ENCODE measurements at places on chromosomes 16 and 17.

- ATAC-seq: no peak
Observed at GRCh38 chr17:82440991-82441627, 9.4 kb downstream of the CYBC1 start.

DNA sequence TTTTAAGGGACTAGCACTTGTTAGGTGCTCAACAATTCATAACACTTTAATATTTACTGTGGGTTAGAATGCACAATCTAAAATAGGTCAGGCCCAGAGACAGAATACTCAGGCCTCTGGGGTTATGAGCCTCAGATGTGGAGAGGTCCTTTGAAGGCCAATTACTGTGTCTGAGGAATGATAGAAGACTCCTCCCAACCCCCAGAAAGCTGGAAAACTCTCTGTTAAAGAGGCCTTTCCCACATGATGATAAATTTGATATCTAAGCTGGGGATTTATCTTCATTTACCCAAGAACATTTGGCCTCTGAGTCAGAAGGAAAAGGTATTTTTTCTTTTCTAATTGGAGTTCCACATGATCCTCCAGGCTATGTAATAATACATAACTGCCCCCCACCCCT, 41.1 kb upstream of the MMD start:
- ATAC-seq: no peak

GRCh38 chr17:7695586-7695985, 7.3 kb downstream of the WRAP53 start:
- no peak for ATAC-seq

GRCh38 chr17:6422654-6423241, 12.2 kb downstream of the AIPL1 start:
- no peak for ATAC-seq

GRCh38 chr16:58109330-58109729, 19.9 kb downstream of the CFAP20 start:
- no peak for ATAC-seq

- no peak for ATAC-seq
Observed at GRCh38 chr16:66508248-66508913, 41.5 kb downstream of the TK2 start.

- ATAC-seq: peak; percentile 75
Observed at GRCh38 chr17:78343543-78344201, 16.2 kb downstream of the SOCS3 start.

DNA sequence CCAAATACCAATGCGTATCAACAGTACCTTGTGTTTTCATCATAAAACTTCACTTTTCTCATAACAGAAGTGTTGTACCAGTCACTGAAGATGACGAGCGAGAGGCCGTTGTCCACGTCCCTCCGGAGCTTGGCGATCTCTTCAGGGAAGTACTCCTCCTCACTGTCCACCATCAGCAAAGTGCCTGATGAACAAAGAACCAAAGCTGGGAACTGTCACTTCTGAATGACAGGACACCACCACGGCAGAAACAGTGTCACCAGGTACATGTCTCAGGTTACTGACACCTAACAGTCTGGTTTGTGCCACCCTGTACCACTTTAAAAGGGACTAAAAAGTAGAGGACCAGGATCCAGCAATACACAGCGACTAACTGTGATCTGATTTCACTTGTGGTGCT, 25.0 kb upstream of the SLC38A8 start:
- no peak for ATAC-seq

GRCh38 chr16:2385190-2385836, 43.9 kb upstream of the CCNF start:
- no peak for ATAC-seq

DNA sequence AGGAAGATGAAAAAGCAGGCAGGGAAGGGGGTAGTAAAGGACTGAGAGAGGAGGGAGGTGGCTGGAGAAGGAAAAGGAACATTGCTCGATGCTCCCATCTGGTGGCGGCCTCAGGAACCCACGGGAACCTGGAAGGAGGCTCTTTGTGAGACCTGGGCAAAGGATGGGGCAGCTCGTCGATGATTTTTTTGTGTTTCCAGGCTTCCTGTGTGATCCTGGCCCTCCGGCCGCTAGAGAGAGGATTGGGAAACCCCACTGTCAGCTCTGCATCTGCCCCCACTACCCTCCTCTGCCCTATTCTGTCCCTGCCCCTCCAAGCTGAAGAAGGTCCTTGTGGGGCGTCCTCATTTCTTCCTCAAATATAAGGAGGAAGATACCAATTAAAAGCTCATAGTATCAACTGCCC, 6.6 kb downstream of the WFIKKN2 start:
- peak; percentile 67 for ATAC-seq

DNA sequence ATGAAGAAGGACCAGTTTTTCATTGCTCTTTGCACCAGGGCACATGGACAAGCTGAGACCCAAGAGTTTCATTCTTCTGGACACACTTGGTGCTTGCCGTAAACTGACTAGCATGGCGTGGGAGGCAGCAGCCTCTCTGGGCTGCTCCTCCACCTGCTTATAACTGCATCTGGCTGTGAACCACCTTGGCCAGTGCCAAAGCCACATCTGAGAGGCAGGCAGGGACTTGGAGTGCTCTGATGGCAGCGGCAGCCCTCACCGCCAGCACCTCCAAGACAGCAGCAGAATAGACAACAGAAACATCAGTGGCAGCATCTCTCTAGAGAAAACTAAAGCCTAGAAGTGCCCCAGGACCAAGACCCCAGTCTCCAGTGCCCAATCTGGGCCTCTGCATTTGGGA, 4.7 kb downstream of the KRT37 start:
- ATAC-seq: no peak

- ATAC-seq: peak; percentile 69
Observed at GRCh38 chr17:10729334-10730193, at the start of gene TMEM220. Gene TMEM220 (minus strand): TSS chr17:10730023. CDS start chr17:10729851, 172 bp downstream.

DNA sequence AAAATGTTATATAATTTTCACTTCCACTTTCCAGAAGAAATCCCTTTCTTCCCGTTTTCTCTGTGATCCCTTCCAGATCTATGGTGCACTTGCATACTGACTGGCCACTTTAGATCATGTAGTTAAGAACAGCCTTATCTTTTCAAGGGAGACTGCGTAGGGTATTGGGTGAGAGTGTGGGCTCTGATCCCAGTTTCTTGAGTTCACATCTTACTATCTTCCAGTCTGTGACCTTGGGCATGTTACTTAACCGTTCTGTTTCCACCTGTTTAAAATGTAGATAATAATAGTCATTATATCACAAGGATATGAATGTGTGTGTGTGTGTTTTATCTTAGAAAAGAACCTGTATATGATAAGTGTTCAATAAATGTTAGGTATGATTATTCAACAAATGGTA, 83.7 kb downstream of the TANGO6 start:
- ATAC-seq: no peak

GRCh38 chr17:42617956-42618431, 8.5 kb downstream of the TUBG1 start:
- ATAC-seq: no peak

DNA sequence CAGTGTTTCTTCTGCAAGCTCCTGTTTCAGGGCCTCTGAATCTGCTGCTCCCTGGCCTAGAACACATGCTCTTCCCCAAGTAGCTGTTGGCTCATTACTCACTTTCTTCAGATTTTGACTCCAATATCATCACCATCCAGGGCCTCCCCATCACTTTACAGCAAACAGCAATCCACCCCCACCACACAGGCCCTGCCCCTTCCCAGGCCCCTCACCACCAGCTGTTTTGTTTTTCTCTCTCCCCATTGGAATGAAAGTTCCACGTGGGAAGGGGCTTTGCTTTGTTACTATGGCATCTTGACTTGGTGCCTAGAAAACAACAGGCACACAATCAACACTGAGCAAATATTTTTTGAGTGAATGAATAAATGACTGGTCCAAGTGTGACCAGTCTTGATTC, 4.0 kb downstream of the TMEM170A start:
- ATAC-seq: no peak

- ATAC-seq: no peak
Observed at GRCh38 chr17:59420901-59421300, 89.4 kb downstream of the YPEL2 start.

- no peak for ATAC-seq
Observed at GRCh38 chr16:72554935-72555334, 383.0 kb upstream of the PMFBP1 start.

DNA sequence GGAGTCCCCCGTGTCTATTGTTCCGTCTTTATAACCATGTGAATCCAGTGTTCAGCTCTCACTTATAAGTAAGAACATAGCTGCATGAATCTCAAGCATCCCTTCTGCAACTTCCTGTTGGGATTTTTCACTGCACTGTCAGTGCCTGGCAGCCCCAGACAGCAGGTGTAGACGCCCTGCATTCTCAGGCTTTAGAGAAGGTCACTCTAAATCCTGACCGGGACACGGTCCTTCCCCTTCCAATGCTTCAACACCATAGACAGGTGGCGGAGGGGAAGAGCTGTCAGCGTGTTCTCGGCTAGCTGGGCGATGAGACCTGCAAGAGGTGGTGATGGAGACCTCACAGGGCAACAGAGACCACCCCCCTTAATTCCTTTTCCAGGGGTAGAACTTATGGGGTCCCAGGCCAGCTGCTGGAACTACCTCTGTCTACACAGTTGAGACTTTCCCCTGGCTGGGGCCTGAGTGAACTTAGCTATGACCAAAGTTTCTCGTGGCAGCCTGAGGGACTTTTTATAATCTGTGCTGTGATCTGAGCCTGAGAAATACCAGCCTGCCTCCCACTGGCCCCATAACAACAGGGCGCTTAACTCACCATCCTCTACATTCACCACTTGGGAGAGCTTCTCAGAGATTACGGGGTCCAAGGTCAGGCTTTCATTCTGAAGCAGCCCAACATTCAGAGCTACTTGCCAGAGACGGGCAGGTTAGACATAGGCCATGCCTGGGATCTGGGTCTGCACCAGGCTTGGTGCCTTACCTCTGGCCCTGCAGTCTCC, 143.2 kb upstream of the TNRC6C start:
- ATAC-seq: no peak

DNA sequence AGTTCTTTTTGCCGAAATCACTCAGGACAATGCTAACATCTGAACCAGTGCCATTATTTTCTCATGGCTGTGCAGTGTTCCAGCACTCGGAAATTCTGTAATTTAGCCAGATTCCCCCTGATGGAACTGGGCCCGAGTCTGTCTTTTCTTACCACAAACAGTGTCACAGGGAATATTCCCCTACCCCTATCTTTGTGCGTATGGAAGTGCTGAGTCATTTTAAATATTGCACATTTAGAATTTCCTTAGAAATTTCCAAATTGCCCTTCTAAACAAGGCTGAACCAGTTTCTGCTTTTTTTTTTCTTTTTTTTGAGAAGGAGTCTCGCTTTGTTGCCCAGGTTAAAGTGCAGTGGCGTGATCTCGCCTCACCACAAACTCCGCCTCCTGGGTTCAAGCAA, 88.0 kb upstream of the CREBBP start:
- ATAC-seq: no peak

- ATAC-seq: no peak
Observed at GRCh38 chr17:57033296-57033695, 51.8 kb upstream of the AKAP1 start.

GRCh38 chr16:12891836-12892235, 9.6 kb upstream of the SHISA9 start:
- no peak for ATAC-seq

- no peak for ATAC-seq
Observed at GRCh38 chr16:79367822-79368221, 232.7 kb downstream of the MAF start.

DNA sequence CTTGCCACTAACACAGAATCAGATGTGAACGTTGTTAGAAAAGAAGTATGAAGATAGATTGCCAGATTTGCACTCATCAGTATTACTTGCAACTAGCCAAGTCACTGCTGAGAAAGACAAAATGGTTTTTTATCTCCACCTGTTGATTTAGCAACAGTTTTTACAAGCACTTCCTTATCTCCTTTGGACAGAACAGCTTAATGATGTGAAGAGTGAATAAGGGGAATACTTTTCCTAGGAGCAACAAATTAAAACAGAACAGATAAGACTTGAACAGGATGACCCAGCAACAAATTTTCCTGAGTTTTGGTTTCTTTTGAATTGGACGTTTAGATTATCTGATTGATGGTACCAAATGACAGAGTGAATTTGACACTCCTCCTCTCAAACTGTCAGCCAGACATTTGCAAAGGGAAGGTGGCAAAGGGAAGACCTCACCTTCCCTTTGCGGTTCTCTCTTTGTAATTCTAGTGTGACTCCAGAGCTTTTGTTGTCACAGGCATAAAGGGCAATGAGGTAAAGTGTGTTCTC, 130.6 kb downstream of the NLK start:
- ATAC-seq: no peak

- ATAC-seq: no peak
Observed at GRCh38 chr17:42474276-42474675, 15.6 kb downstream of the ATP6V0A1 start.

DNA sequence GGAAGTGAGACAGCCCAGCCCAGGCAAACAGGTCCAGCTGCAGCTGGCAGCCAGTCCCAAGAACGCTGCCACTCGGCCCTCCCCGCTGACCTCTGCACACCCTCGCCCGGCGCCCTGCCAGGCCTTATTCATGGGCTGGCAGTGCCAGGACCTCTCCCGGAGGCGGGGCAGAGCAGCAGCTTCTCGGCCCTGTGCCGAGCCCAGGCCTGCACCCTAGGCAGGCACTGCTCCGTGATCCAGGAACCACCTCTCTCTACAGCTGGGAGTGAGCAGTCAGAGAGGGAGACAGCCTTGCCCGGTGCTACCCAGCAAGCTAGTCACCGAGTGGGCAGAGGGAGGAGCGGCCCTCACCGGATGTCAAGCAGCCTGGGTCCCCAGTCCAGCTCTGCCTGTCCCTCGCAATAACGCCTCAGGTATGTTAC, 79.9 kb upstream of the CBX4 start:
- ATAC-seq: no peak

- ATAC-seq: no peak
Observed at GRCh38 chr16:79869304-79870015, 268.9 kb upstream of the MAF start.

DNA sequence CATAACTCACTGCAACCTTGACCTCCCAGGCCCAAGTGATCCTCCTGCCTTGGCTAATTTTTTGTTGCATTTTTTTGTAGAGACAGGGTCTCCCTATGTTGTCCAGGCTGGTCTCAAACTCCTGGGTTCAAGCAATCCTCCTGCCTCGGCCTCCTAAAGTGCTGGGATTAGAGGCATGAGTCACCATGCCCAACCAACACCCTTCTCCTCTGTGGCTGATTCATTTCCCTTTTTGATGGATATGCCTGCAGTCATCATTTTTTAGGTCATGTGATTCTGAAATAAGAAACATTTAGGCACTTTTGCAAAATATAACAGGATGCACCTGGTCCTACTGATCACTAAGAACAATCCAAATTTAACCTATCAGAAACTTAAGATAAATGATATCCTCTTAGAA, 44.0 kb upstream of the YPEL2 start:
- ATAC-seq: peak; percentile 50

GRCh38 chr16:65062736-65063583, 58.9 kb downstream of the CDH11 start:
- ATAC-seq: no peak

DNA sequence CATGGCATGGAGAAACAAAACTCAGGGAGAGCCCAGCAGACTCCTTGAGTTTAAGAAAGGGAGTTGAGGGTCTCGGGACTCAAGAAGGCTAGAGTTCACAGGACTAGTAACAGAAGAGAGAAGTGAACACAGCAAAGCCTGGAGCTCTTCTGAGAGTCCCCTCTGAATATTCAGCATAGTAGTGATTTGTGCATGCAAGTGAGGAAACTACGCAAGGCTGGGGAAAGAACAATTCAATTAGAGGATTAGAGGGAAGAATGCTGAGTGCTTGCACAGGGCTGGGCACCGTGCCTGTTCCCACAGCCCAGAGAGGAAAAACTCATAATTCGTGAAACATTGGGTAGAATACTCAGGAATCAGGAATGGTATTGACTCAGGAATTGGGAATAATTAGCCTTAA, 540.0 kb upstream of the SALL1 start:
- ATAC-seq: no peak

All from activated T-helper 17 cell treated with anti-CD3 and anti-CD28 coated beads, Interleukin-2, amount 50 U/mL, for 72 hours (primary cell).